ENCODE measurements at places on chromosomes 6 and 20.
A peak's percentile ranks its signal among the peaks of the same experiment; 100 is the strongest.

DNA sequence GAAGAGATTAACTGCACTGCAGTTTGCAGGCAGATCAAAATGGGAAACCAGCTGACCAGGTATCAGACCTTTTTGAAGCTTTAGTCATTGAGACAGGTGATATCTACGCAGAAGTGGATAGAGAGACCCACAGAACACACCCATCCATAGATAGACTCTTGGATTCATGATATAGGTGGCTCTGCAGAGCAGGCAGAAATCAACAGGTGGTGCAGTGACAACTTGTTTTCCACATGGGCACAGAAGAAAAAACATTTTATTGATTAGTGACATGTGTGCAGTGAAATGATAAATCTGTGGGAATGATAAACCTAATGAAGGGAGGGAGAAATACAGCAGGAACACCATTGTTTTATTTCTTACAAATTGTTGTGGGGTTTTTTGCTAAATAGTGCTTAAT is 45.2 kb downstream of the NUDT3 start:
- no peak for DNase-seq

GRCh38 chr6:138517635-138518034 is 18.3 kb upstream of the NHSL1 start:
- no peak for DNase-seq

GRCh38 chr6:155154158-155154830 is 109.5 kb upstream of the CLDN20 start:
- DNase-seq = peak; percentile 90

DNA sequence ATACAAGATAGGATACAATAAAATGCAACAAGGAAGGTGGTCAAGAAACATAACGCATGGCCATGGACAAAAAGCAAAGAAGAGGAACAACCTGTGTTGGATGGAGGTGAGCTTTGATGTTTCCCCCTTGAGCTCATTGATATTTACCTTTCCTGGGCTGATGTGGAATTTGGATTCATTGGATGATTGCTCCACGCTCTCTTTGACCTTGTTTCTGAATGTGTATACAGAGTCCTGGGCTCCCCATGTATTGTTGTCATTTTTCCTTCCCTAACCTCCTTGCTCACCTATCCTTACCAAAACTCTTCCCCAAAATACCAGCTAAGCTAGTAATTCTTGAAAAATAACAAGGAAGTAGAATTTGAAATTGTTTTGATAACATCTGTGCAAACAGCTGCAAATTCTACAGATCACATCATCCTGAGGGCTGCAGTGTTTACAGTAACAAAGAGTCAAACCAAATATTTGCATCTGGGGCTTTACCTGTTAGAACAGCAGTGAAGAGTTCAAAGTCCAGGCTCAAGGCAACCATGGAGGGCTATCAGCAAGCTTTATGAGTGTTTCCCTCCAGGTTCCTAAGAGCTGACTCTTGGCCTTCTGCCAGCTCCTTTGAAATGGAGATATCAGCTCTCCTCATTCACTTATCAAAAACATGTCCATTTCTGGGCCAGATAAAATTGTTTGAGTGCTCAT is 214.3 kb upstream of the MARCKS start:
- DNase-seq = no peak

GRCh38 chr6:79902046-79902445 is 45.3 kb downstream of the ELOVL4 start:
- DNase-seq = no peak

- DNase-seq = no peak
Measured at GRCh38 chr6:53947780-53948179, 153.0 kb downstream of the LRRC1 start.

DNA sequence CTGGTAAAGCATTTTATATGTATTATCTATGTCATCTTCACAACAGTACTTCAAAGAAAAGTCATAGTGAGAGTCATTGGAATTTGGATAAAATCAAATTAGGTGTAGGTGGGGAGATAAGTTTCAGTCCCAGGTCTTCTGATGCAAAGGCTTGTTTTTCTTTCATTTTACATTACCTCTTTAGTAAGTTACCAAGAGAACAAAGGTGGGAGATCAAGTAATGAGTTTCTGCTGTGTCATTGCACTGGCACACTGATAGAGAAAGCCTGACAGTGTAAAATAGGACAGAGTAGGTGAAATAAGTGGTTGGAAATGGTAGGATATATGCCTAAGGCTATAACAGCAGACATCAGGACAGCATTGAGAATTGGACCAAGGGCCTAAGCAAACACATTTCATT is 250.4 kb downstream of the NKAIN2 start:
- DNase-seq = no peak

GRCh38 chr20:53080969-53081871 is 109.1 kb downstream of the TSHZ2 start:
- DNase-seq = no peak

DNA sequence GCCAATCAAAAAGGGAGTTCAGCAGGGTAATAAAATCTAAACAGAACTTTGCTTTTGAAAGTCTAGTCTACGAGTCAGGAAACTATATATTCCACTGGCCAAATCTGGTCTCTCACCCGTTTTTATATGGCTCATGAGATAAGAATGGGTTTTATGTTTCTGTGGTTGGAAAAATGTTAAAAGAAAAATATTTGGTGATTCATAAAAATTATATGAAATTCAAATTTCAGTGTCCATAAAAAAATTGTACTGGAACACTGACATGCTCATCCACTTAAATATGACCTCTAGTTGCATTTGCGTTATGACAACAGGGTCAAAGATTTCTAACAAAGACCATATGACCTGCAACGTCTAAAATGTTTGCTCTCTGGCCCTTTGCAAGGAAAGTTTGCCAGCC is 22.3 kb upstream of the LAMP5 start:
- no peak for DNase-seq

GRCh38 chr20:6848041-6848440 is 80.6 kb downstream of the BMP2 start:
- no peak for DNase-seq

DNA sequence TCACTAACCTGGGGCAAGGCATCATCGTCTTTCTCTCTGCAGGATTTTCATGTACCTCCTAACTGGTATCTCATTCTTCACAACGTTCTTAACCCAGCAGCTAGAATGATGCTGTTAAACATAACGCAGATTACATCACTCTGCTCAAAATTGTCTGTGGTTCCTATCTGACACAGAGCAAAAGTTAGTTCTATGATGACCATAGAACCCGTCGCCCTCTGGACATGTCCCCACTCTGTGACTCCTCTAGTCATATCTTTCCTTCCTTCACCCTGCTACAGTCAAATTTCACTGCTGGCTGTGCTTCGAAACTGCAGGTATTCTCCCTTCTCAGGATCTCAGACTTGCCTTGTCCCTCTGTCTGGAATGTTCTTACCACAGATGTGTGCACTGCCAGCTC is 87.4 kb upstream of the TPD52L1 start:
- no peak for DNase-seq

DNA sequence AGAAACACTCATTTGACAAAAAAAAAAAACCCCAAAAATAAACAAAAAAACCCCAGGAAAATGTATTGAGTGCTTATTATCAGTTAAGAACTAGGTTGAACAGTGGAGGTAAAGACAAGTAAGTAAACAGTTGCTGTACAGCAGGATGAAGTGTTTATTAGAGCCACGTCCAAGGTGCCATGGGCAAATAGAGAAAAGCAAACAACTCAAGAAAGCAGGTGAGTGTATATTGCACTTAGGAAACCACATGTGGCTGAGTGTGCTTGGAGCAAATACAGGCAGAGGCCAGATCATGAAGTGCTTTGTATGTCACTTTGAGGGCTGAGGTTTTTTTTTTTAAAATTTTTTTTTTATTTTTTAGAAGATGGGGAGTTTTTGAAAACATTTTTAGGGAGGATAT is 98.3 kb downstream of the MACROD2 start:
- no peak for DNase-seq

DNA sequence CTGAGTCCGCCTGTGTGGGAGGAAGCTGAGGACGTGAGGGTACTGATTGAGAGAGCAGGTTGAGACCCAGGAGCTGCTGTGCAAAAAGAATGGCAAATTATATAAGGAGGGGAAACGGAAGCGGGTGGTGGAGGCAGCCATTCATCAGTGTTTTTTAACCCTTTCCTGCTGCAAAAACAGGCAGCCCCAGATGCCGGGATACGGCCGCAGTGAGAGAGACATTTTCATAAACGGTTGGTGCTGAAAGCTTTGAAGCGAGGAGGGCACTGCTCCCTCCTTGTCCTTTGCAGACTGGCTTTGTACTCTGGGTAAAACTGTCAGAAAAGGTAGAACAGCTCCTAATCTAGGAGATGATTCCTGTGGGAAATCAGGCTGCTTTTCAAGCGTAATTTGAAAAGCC is 56.4 kb downstream of the TTI1 start:
- DNase-seq = no peak

DNA sequence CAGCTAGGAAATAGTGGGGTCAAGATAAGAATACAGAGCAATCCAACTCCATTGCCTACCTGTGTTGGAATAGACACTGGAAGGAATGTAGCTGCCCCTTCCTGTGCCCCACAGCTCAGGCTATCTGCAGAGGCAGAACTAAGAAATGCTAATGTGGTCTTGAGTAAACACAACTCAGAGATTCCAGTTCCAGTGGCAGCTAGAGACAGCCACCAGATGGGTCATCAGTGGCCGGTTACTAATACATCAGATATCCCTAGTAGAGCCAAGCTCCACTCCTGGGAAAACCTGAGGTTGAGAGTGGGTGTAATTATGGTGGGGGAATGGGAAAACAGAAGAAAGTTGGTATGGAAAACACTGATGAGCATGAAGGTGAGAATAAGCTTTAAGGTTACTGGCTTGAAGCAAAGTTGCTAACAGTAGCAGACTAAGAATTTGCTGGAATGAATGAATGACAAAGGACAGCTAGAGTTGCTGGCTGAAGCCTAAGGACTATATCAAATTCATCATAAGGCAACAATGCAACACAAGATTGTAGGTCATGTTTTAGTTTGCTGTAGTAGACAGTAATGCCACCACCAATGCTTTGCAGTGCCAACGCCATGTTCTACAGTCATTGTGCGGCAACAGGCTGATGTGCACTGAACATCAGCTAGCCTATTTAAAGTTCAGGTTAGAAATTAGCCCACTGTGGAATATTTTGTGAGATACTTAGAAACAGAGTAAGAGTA is 28.3 kb upstream of the FAM83C start:
- DNase-seq = no peak

DNA sequence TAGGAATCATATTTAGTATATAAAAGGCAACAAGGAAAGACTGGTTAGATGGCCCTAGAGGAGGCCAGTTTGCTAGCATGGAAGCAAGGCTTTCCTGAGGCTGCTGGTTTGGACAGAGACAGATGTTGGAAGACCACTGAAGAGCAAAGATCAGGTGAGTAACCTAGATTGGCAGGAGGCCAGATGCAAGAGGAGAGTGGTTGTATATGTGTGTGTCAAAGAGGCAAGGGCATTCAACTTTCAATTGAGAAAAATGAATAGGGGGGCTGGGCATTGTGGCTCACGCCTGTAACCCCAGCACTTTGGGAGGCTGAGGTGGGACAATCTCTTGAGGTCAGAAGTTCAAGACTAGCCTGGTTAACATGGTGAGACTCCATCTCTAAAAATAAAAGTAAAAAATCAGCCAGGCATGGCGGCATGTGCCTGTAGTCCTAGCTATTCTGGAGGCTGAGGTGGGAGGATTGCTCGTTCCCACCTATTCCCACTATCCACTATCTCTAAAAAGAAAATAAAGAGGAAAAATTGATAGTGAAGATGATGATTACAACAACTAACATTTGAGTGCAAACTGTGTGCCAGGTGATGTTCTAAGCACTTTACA is 79.8 kb downstream of the PRDM1 start:
- no peak for DNase-seq

- no peak for DNase-seq
Measured at GRCh38 chr6:128036808-128037570, 136.1 kb upstream of the THEMIS start.

DNA sequence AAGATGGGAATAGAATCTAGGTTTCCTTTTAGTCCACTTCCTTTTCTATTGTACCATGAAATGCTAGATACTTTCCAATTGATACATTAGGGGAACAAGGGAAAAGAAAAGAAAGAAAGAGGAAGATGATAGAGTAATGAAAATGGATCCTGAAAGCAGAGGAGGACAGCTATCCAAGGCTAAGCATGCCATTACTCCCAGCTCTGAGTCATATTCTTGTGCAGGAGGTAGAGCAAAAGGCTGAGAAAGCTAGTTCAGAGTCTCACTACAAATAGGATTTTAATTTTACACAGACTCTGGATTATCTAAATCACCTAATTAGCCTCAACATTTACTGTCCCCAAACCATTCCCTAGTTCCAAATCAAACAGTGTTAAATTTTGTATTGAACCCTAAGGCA is 23.6 kb downstream of the RWDD2A start:
- no peak for DNase-seq

GRCh38 chr6:93083337-93084230 is 335.8 kb downstream of the EPHA7 start:
- DNase-seq = no peak

DNA sequence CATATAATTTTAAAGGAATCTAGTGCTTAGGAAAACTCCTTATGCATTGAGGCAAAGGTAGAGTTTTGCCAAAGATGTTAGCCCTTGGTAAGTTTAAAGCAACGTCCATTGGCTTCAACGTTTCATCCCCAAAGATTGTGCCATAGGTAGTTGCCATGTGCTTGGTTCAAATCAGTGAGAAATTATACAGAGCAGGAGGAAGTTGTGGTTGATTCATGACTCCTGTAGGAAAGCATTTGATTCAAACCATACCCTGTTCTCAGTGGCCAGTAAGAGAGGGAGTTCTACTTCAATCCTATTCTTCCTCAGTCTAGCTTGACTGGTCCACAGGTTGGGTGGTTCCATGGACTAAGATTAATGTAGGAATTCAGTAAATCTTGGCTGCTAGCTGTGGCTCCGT is 535.6 kb downstream of the QKI start:
- no peak for DNase-seq

DNA sequence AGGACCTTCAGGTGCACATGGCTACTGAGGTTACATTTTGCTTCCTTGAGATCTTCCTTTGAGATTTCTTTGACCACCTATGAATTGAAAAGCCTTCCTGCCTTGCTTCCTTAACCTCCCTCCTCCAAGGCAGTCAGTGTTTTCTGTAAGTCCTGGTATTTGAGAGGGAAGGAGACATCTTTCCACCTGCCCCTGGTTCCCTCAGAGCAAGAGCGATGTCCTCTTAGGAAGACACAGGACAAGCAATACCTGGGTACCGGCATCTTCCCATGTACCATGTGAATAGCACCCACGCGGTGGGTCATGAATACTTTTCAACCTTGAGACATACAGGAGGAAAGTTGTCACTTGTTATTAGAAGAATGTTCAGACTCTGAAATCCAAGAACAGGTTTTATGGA is 37.1 kb downstream of the GINS1 start:
- DNase-seq = no peak

- DNase-seq = no peak
Measured at GRCh38 chr6:63529498-63529897, 42.8 kb upstream of the LOC128125822 start.

- no peak for DNase-seq
Measured at GRCh38 chr6:136660727-136661126, 110.5 kb upstream of the MAP7 start.

DNA sequence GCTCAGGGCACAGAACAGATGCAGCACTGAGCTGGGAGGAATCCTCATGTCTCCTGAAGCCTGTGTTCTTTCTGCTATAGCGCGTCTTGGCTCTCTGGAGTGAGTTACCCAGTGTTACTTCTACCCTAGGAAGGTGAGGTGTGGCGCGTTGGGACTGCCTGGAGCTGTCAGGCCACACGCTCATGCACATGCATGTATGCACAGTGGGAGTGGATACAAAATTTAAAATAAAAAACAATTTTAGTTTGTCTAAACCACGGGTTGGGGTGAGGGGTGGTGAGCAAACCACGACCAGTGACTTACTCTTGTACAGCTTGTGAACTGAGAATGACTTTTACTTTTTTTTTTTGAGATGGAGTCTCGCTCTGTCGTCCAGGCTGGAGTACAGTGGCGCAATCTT is 298.6 kb upstream of the SUPT3H start:
- DNase-seq = no peak

- no peak for DNase-seq
Measured at GRCh38 chr20:50602432-50603088, 88.8 kb downstream of the RIPOR3 start.

Measured in HFF-Myc (cell line).